ENCODE measurements at places on chromosomes 13 and 19.
A peak's percentile ranks its signal among the peaks of the same experiment; 100 is the strongest.

DNA sequence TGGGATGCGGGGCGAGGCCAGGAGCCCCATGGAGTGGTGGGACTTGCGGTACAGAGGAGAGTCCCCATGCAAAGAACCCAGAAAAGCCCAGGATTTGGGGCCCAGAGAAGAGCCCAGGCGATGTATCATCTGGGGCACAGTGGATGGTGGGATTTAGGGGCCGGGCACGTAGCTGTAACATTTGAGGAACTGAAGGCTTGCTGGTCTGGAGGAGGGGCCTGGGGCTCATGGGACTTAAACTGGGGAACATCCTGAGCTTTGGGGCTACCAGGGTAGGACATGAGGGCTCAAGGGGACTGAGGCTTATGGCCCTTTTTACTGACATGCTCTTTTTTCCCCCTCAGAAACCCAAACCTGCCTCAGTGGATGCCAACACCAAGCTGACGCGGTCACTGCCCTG lies 13.5 kb downstream of the MED25 start:
- no peak for DNase-seq

DNA sequence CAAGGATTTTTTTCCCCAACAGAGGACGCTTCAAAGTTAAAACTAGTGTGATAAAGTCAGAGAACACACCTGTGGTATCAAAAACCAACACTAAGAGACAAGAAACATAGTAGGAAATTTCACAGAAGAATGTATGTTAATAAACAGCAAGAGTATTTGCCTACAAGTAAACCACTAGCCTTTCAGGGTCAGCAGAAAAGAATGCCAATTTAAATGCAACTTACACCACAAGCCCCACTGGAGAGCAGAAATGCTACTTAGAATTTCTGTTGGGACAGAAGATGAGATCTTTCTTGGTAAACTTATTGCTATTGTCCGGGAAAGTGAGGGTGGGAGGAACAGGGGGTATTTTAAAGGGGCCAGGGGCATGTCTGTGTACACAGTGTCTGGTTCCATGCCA lies 68.6 kb downstream of the STK24 start:
- DNase-seq: no peak

DNA sequence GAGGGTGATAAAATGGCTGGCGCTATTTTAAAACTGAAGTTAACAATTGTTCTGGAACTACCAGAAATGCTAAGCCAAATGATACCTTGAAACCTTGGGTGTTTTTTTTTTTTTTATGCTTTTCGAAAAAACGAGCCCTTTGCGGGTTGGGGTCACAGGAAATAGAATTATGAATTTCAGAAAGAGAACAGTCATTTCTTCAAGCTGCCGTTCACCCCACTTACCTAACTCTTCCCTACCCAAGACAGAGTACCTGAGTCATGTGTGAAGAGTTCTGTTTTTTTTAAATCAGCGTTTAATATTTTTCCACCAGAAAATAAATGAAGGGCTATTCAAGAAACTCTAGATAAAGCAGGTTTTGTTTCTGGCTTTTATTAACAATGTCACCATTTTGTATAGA lies 35.3 kb downstream of the KLF2 start:
- no peak for DNase-seq

DNA sequence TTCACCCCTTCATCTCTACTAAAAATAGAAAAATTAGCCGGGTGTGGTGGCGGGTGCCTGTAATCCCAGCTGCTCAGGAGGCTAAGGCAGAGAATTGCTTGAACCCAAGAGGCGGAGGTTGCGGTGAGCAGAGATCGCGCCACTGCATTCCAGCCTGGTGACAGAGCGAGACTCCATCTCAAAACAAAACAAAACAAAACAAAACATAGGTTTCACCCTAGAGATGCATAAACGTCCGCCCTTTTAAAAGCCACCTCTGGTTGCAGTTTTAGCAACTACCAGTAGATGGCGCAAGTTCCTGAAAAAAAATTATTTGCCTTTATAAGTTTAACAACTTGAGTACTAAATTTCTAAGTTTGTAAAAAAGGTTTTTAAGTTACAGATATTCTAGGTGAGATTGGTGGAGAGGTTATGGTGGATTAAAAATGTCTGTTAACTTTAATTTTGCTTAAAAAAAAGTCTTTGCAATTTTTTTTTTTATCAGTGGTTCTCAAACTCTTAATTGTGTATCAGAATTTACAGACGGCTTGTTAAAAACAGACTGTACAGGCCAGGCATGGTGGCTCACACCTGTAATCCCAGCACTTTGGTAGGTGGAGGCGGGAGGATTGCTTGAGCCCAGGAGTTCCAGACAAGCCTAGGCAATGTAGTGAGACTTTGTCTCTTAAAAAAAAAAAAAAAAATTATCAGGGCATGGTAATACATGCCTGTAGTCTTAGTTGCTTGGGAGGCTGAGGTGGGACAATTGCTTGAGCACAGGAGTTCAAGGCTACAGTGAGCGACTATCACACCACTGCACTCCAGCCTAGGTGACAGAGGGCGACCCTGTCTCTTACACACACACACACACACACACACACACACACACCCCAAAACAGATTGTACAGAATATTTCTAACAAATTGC lies 42.1 kb downstream of the NAA16 start:
- no peak for DNase-seq

DNA sequence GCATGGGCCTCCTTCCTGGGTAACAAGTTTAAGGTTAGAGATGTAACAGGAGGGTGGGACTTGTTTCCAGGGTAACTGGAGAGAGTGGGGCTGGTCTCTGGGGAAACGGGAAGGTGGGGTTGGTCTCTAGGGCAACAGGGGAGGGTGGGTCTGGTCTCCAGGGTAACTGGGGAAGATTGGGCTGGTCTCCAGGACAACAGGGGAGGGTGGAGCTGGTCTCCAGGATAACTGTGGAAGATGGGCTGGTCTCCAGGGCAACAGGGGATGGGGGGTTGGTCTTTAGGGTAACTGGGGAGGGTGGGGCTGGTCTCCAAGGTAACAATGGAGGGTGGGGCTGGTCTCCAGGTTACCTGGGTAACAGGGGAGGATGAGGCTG lies 36.5 kb downstream of the SPTBN4 start:
- DNase-seq: no peak

GRCh38 chr13:72221276-72221962 lies 354.4 kb upstream of the DACH1 start:
- no peak for DNase-seq

- DNase-seq: no peak
Measured at GRCh38 chr13:37595162-37595561, 3.4 kb downstream of the POSTN start.

GRCh38 chr13:111531505-111531904 lies 211.1 kb downstream of the TEX29 start:
- DNase-seq: no peak

DNA sequence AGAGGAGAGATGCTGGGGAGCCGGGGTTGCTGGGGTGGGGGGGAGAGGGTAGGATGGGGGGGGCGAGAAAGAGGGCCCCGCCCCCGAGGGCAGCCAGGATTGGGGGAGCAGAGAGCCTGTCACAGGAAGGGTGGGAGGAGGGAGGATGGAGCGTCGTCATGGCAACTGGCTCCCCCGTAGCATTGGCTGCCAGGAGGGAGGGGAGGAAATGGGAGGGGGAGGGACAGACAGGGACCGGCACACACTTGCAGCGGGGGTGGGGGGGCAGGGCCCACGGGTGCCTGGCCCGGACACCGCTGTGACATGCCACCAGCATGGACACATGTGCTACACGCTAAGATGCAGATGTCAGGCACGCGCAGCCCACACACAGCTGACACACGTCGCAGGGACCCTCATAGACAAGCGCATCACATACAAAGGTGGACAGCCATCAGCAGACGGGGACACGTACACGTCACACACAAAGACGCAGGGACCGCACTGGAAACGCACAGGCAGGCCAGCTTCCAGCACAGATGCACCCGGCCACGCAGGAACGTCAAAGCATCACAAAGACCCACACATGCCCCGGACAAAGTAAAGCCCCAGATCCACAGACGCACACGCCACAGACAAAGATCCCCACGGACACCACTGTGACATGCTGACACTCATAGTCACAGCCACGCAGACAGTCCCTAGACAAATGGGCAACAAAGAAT lies at the start of gene LMTK3:
LMTK3 (minus strand) TSS at position 36 of the 704 bp plus-strand sequence. CDS start 259 bp downstream, outside the sequence.
- DNase-seq: peak; percentile 49

DNA sequence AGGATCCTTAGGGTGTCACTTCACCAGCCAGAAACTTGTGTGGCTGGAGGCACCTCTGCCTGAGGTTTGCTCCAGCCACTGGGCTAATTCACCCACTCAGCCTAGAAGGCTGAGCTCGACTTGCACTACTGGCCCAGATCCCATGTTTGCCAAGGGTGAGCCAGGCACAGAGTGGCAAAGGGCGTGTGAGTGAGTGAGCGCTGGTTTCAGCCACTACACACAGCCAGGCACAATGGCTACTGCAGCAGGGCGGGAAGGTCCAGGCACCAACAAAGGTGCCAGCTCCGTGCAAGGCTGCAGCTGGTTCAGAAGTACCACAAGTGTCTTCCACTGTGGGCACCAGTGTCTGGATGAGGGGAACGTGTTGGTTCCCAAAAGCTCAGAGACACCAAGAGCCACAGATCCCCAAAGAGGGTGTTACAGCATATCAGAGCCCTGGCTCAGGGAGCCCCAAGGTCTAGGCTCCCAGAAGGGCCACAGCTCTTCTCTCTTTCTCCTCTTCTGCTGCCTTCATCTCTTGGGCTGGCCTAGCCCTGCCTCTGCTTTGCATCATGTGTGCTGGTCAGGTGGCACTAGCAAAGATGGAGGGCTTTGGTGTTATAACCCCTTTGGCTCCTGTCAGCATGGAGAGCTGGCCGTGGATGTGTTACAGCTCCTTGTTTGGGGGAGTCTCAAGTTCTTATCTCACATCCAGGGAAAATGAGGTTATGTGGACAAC lies 736.3 kb upstream of the KLHL1 start:
- no peak for DNase-seq

DNA sequence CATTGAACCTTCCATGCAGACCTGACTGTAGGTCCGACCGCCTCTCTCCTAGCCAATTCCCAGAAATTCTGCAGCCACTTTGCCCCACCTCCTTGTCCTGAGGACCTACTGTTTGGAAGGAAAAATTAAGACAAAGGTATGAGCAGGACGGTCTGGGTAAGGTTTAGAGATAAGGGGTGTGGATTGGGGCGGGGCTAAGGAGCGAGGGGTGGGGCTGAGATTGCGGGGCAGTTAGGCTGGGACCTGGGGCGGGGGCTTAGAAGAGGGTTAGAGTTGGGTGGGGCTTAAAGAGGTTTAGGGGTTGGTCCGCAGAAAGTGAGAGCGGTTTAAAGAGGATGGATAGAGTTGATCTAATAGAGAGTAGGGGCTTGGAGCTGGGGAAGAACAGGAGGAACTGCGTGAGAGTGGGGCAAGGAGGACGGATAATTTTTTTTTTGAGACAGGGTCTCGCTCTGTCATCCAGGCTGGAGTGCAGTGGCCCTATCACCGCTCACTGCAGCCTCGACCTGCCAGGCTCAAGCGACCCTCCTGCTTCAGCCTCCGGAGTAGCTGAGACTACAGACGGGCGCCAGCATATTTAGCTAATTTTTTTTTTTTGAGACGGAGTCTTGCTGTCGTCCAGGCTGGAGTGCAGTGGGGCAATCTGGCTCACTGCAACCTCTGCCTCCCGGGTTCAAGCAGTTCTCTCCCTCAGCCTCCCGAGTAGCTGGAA lies 1.7 kb upstream of the ZNF865 start:
- DNase-seq: no peak

All from stimulated activated CD8-positive, alpha-beta memory T cell treated with anti-CD3 and anti-CD28 coated beads, Interleukin-2, amount 100 ng/mL, for 48 hours (primary cell).